Stimulated activated CD8-positive, alpha-beta memory T cell treated with anti-CD3 and anti-CD28 coated beads, Interleukin-12 subunit alpha, Interleukin-12 subunit beta, amount 100 ng/mL, for 4 hours (primary cell): ENCODE measurements at places on chromosomes 3 and 15.

DNA sequence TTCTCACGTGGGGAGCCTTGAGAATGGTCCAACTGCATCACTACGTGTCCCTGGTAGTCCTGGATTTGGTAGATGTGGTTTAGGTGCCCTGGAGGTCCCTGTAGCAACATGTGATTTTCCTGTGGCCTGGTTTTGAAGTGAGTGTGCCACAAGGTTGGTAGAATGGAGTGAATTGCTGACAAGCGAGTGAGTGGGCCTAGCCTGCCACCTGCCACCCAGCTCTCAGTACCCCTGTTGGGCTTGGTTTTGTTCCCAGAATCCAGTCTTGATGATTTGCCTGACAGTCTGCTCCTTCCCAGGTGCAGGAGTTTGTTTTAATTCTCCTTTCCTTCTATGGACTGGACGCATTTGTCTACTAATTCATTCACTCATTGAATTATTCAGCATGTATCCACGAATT is 19.4 kb downstream of the RPLP1 start:
- DNase-seq = no peak

DNA sequence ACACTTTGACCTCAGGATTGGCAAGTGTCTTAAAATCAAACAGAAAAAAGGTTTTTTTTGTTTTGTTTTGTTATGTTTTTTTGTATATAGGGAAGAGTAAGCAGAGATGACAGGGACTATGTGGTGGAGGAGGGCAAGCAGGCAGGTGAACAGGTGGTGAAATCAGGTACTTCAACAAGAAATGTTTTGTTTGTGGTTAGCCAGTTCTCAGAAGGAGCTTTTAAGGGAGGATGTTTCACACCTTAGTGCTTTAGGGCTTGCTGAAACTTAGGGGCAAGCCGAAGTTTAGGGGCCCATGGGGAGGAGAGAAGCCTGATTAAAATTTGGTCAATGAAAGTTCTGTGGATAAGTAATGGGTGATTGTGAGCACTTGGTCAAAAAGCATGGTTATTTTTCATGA is 370.7 kb upstream of the SLCO3A1 start:
- no peak for DNase-seq

- DNase-seq = no peak
Measured at GRCh38 chr3:170808041-170808440, 62.0 kb downstream of the RPL22L1 start.

GRCh38 chr3:172977696-172978095 is 163.3 kb downstream of the SPATA16 start:
- no peak for DNase-seq
